ENCODE measurements at places on chromosomes 13 and 19.

DNA sequence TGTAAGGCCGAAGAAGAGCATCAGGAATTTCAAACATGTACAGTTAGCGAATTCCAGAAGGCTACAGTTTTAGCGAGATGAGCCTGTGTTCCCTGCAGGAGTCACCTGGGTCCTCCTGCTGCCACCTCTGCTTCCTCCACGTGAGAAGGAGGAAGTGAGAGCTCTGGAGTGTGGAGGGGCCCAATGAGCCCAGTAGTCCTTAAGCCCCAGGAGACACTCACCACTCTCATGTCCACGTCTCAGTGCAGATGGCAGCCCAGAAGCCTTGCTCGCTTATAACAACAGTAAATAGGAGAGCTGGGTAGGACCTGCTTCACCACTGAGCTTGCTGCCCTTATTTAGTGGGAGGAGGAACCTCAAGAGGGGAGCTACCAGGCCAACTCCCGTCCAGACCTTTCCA lies 44.3 kb downstream of the SERP2 start:
- DNase-seq = no peak

DNA sequence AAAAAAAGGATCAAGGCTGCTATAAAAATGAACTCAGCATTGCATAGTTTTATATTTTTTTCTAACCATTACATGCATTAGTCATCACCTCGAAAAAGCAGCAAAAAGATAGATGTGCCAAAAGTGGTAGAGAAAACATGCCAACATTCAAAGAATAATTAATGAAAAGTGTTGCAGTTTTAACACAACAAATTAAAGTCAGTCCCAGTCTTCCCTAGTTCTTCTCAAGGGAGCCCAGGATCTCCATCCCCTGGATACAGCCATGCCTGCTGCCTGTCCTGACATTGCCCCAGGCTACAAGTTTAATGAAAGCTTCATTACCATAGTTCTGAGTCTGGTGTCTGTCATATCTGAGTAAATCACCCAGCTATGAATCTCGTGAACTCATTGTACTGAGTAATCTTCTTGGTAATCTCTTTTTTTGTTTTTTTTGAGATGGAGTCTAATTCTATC lies 116.6 kb upstream of the KLF12 start:
- DNase-seq = no peak

DNA sequence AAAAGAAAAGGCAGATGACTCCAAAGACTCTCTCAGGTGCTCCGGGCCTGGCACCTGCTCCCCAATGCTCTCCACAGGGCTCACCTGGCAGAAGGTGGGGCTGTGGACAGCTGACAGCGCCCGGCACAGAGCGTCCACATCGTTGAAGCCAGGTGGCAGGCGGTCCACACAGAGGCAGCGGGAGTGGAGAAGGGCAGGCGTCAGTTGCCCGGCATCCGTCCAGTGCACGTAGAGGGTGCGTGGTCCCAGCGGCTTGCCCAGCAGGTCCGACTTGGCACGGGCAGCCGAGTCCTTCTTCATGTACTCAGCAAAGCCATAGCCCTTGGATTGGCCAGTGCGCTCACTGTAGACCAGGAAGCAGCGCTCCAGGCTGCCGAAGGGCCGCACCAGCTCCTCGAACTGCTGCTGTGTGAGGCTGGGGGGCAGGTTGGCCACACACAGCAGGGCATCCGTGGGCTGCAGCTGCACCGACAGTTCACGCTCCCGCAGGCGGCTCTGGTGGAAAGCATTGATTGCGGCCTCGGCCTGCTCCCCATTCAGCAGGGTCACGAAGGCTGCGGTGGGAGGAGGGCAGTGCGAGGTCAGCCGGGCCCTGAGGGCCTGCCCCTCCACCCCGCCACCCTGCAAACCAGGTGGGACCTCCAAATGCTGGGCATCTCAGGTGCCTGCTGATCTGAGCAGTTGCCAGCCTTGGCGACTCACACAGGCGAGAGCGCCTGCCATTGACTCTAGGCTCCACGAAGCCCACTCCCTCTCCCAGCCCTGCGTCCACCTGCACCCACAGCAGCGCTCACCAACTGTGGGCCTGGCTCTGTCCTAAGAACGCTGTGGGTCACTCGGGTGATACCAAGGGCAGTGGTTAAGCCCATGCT lies 4.5 kb downstream of the RAVER1 start:
- DNase-seq = no peak

- DNase-seq = no peak
Observed at GRCh38 chr19:11018763-11019162, 57.9 kb downstream of the SMARCA4 start.

- peak; percentile 21 for DNase-seq
Observed at GRCh38 chr13:52454459-52454819, 839 bp upstream of the CKAP2 start.

DNA sequence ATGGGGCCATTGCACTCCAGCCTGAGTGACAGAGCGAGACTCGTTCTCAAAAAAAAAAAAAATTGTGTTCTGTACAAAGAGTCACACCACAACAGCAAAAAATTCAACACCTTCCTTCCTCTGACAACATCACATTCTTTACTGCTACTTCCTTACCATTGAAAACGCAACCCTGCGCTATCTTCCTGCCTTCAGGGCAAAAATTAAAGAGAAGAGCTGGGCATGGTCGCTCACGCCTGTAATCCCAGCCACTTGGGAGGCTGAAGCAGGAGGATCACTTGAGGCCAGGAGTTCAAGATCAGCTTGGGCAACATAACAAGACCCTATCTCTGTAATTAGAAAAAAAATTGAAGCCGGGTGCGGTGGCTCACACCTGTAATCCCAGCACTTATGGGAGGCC lies 9.4 kb upstream of the ZNF444 start:
- DNase-seq = no peak

- no peak for DNase-seq
Observed at GRCh38 chr19:47037766-47038165, 10.7 kb downstream of the TMEM160 start.
